ENCODE measurements at places on chromosomes 13 and 19.
A peak's percentile ranks its signal among the peaks of the same experiment; 100 is the strongest.

DNA sequence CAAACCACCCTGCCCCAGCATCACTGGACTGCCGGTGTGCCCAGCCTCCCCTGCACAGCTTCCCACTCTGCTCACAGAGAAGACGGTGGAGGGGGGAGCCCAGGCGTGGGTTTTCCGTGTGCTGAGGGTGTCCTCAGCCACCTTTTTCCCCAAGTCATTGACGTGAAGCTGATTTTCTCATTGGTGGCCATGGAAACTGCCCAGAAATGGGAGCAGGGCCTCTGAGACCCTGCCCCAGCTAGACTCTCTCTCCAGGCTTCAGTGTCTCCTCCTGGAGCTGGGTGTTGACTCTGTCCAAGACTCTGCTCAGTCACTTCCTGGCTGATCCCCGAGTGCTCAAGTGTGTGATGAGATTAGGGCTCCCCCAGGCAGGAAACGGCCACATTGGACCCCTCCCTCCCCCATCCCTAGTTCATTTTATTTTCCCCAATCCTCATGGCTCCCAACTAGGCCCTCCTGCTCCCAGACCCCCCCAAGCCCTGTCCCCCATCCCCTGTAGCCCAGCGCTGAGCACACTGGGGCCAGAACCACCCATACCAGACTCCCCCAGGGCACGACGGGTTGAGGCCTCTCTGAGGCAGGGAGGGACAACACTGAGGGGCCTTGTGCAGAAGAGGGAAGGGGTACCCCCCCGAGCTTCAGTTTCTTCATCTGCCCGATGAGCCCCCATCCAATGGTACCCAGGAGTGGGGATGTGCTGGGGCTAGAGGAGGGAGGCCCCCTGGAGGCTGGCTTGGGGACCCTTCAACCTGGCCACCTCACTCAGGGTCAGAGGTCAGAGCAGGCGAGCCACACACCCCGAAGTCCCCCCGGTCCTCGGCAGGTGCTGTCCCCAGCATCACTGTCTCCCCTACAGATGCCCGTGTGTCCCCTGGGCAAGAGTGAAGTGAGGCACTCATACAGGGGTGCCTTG lies 1.2 kb upstream of the F2RL3 start:
- DNase-seq: no peak

DNA sequence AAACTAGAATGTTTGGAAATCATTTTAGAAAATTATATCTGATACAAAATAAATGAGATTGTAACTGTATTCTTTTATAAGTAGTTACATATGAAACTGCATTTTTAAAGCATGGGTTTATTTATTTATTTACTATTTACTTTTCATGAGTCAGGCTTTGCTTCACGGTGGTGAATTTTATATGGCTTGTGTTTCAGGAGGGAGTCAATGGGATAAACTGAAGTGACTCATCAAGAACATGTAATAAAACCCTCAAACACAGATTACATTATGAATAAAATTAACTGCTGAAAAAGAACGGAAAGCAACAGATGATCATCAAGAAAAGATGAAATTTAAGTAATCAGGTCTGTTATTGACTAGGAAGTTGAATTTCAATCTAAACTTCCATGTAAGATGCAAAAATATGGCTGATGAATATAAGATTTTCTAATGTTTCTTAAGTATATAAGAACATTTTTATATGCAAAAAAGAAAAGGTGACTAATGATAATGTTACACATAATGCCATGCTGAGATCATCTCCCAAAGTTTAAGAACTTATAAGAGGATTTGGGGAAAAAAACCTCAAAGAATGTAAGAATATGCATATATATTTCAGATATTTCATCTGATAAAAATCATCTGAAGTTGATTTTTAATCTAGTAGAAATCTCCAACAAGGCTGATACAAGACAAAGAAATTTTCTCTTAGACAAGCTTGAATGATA lies 383.6 kb downstream of the SLITRK1 start:
- no peak for DNase-seq

DNA sequence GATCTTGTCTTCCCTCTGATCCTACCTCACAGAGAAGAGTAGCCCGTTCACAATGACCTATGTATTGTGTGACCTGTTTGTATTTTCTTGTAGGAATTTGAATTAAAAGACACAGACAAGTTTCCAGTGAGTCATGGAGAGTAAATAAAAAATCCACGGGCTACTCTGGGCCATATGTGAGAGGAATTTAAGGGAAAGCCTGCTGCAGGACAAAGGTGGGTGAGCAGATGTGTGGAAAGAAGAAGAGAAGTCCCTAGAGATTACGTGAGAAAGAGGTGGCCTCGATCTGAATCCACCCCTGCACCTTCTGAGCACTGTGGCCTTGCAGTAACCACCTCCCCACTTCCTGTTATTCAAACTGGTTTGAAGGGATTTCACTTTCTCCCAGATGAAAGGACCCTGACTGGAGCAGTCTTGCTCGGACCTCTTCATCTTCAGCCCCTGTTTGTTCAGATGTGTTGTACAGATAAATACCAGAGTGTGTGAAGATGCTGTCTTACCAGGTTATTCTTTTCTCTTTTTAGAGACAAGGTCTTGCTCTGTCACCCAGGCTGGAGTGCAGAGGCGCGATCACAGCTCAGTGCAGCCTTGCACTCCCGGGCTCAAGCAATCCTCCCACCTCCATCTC lies 205.4 kb downstream of the PDS5B start:
- DNase-seq: peak; percentile 3

- DNase-seq: no peak
These were observed 103.6 kb upstream of the MYO16 start for GRCh38 chr13:108525827-108526226.

DNA sequence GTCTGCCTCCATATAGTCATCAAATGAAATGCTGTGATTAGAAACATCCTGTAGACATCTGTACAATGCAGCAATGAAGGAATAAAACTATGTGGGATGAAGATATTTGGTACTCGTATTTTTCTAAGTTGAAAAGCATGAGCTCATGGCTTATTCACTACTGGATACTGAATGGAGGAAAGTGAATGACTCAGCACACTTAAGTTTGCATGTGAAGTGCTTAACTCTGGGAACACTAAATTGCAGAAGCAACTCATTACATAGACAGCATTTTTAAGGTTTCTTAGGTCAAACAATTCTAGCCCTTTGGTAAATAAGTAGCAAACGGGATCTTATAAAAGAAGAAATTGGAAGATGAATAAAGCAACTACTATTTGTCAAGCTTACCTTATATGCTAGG lies 429.0 kb upstream of the MIR17HG start:
- DNase-seq: no peak

DNA sequence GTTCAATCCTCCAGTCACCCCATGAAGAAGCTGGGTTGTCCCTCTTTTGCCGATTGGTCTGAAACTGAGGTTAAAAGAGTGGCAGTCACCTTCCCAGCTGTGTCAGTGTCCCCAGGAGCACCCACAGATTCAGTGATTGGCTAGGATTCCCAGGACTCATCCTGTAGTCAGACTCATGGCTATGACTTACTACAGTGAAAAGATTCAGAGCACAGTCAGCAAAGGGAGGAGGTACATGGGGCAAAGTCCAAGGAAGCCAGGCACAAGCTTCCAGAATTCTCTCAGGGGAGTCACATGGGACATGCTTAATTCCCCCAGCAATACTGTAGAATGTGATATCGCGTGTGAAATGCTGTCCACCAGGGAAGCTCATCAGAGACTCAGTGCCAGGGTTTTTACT lies 14.2 kb downstream of the ZNF473 start:
- DNase-seq: no peak

DNA sequence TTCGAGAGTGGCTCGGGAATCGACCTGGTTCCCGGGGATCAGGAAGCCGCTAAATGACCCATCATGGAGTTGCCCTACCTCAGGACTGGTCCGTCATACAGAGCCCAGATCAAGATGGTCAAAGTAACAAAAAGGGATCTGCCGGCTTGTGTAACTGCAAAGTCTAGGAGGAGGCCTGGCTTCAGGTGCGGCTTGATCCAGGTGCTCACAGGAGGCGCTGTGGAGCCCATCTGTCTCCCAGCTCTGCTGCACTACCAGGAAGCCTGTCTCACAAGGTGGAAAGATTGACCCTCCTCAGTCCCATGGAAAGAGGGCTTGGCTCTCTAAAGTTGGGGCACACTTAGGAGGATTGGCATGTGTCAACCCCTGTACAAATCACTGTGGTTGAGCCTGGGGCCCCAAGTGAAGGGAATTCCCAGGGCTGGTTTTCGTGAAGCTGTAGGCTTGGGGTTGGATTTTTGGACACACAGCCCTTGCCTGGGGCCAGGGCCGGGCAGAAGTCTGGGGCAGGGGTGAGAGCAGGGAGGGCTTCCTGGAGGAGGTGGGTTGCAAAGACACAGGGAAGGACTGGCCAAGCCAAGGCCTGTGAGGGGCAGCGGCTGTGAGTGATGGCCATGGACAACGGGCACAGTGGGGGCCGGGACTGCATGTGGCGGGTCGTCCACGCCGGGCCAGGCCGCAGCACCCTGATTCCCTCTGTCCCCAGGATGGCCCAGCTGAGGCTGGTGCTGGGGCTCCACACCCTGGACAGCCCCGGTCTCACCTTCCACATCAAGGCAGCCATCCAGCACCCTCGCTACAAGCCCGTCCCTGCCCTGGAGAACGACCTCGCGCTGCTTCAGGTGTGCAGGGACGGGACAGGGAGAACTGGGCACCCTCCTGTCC lies 4.2 kb downstream of the GZMM start:
- no peak for DNase-seq

DNA sequence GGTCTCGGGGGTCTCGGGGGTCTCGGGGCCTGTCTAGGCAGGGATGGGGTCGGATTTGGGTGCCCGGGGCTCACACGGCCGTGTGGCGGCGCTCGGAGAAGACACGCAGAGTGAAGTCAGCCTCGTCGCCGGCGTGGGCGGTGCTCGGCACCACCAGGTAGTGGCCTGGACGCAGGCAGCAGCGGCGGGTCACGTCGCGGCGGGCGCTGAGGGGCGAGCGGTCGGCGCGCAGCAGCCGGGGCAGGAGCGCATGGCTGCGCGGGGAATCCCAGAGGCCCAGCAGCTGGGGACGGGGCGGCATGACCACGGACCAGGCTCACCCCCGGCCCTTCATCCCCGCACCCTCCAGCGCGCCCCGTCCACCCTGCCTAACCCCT lies 8.2 kb downstream of the CAPN12 start:
- no peak for DNase-seq

DNA sequence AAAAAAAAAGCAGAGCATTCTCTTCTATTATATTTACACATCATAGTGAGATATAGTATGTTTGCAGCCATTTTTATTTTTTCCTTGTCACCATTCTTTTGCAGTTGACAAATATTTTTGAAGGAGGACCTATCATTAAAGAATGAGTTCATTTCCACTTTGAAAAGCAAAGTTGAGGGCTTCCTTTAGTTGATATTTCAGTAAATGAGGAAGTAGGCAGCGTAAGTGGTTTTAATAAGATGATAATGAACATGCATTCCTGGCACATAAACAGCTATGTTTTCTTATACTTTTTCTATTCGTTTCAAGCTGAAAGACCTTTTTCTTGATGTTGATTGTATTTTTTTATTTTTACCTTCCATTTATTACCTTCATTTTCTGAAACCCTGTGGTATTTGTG lies 66.2 kb downstream of the ZMYM2 start:
- no peak for DNase-seq

- DNase-seq: no peak
These were observed 122.8 kb upstream of the ARGLU1 start for GRCh38 chr13:106690779-106691178.

DNA sequence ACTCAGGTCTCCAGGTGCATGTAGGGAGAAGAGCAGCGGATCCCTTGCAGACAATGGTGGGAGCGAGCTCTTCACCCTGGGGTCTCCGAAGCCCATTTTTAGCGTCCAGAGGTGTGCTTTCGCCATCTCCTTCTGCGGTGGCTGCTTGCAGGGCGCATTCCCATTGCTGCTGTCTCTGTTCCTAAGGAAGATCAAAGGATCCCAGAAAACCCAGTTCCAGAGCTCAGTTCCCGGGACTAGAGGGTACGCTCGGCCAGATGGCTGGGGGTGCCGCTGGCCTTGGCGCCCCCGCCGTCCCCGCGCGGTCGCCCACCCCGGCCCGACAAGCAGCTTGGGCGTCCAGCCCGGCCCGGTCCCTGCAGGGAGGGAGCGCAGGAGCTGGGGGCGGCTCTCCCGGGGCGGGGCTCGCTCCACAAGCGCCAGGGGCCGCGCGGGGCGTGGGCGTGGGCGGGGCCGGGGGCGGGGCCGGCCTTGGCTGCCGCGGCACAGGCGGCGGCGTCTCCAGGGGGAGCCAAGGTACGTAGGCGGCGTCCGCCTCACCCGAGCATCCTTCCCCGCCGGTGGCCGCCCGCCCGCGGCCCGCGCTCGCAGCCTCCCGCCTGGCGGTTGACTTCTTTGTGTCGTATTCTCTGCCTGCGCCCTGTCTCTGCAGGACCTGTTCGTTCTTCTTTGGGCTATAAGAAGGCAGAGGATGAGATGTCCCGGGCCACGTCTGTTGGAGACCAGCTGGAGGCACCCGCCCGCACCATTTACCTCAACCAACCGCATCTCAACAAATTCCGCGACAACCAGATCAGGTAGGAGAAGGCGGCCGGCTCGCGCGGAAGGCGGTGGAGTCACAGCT lies 96.8 kb downstream of the ATP8A2 start:
- no peak for DNase-seq

DNA sequence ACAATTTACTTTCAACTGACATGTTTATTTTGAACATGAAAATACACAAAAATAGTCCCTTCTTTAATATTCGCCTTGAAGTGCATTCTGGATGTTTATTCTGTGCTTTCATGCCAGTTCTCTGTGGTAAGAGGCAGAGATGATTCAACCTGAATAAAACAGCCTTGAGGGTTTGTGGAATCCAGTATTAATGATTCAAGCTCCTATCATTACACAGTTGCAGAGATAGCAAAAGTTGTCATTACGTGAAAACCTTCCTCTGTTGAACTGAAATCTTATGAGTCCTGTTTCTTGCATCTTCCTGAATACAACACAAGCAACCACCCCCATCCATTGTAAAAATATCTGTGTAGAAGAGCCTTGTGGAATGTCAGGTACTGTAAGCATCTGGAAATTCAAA lies 142.3 kb upstream of the HTR2A start:
- DNase-seq: no peak

DNA sequence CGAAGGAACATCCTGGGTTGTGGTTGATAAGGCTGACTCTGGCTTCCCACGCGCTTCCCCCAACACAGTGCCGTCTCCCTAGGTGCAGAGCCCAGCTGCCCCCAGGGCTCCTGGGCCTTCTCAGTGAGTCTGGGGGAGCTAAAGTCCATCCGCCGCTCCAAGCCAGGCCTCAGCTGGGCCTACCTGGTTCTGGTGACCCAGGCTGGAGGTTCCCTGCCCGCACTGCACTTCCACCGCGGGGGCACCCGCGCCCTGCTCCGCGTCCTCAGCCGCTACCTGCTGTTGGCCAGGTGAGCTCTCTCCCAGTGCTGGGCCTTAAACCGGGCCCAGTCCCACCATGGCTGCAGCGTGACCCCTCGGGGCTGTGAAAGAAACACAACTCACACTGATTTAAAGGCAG lies 3.7 kb downstream of the TBC1D17 start:
- DNase-seq: no peak

DNA sequence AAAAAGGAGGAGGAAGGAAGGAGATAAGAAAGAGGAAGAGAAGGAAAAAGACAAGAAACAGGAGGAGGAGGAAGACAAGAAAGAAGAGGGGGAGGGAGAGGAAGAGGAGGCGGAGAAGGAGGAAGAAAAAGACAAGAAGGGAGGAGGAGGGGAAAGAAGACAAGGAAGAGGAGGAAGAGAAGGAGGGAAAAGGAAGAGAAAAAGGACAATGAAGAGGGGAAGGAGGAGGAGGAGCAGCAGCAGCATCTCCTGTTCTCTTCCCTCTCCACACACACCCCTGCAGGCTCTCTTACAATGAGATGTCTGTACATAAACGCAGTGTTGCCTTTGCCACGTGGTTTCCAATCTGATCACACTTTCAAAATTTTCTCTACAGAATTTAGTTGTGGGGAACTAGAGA lies 66.6 kb downstream of the RUBCNL start:
- no peak for DNase-seq

All from HFF-Myc (cell line).